Smooth muscle cell of bladder (primary cell): ENCODE measurements at places on chromosomes 6 and 20. TPM values are rescaled to one million over a fixed set of nuclear protein-coding genes. Genes with fewer than 3 reads are reported as not detected.

Gene SIRPD
- total RNA-seq = not detected in 2 replicates

Gene SGK2
- 0.14 and 0.28 TPM in 2 replicates for total RNA-seq

Gene DLK2
- total RNA-seq = 0.28 and 0.37 TPM in 2 replicates

Gene PTCRA
- total RNA-seq = not detected in 2 replicates

Gene SAPCD1
- total RNA-seq = 0.28 TPM in 2 replicates

Gene ECT2L
- under 0.01 TPM in 1 of 2 replicates, not detected in the other for total RNA-seq

Gene ADTRP
- 2.7 and 3.5 TPM in 2 replicates for total RNA-seq

Gene BFSP1
- total RNA-seq = 2.8 and 3.8 TPM in 2 replicates

Gene COL11A2
- total RNA-seq = 0.14 and 0.46 TPM in 2 replicates

Gene DEFB115
- not detected in 2 replicates for total RNA-seq

Gene DEFB112
- total RNA-seq = not detected in 2 replicates

Gene SULF2
- 17.5 and 28.3 TPM in 2 replicates for total RNA-seq

Gene TFAP2B
- total RNA-seq = 0.09 TPM in 1 of 2 replicates, not detected in the other

Gene GGTLC1
- total RNA-seq = not detected in 2 replicates

Gene RPS6KA2
- 61.8 and 109 TPM in 2 replicates for total RNA-seq

Gene ID4
- 8.0 and 10.2 TPM in 2 replicates for total RNA-seq

Gene CHD6
- 26.2 and 27.7 TPM in 2 replicates for total RNA-seq

Gene YTHDF1
- 12.8 and 17.7 TPM in 2 replicates for total RNA-seq

Gene ERVFRD-1
- total RNA-seq = not detected in 2 replicates

Gene TREM1
- total RNA-seq = 2.7 and 3.4 TPM in 2 replicates

Gene LKAAEAR1
- 0.14 TPM in 1 of 2 replicates, not detected in the other for total RNA-seq

Gene ZBTB46
- total RNA-seq = 4.6 and 9.7 TPM in 2 replicates

Gene ZNF343
- total RNA-seq = 13.5 and 14.3 TPM in 2 replicates

Gene XKR7
- not detected in 2 replicates for total RNA-seq

Gene PSORS1C1
- total RNA-seq = 1.7 and 2.1 TPM in 2 replicates

Gene OR2B6
- total RNA-seq = not detected in 2 replicates

Gene SIRPB2
- not detected in 2 replicates for total RNA-seq

Gene GRM1
- total RNA-seq = under 0.01 TPM in 2 replicates

Gene CLVS2
- total RNA-seq = under 0.01 TPM in 2 replicates
